ENCODE measurements at places on chromosomes 6 and 20. TPM values are rescaled to one million over a fixed set of nuclear protein-coding genes. Genes with fewer than 3 reads are reported as not detected.

The CST7 gene
- 1.1 TPM for total RNA-seq

The REM1 gene
- total RNA-seq = 1.4 TPM

The SRXN1 gene
- 24.0 TPM for total RNA-seq

The RIN2 gene
- 97.2 TPM for total RNA-seq

The OOEP gene
- not detected for total RNA-seq

The CUTA gene
- 66.7 TPM for total RNA-seq

The HLA-DOA gene
- 4.6 TPM for total RNA-seq

The QKI gene
- 279 TPM for total RNA-seq

The SLC16A10 gene
- total RNA-seq = 4.5 TPM

The TTPAL gene
- total RNA-seq = 26.2 TPM

The APOM gene
- total RNA-seq = 2.7 TPM

The EIF2S2 gene
- 47.9 TPM for total RNA-seq

The TDRD6 gene
- 0.98 TPM for total RNA-seq

The CEP85L gene
- 17.6 TPM for total RNA-seq

The CFAP61 gene
- total RNA-seq = 0.68 TPM

The SYNJ2 gene
- total RNA-seq = 7.9 TPM

The CCN6 gene
- total RNA-seq = not detected

The CNBD2 gene
- 3.1 TPM for total RNA-seq

The SCGN gene
- total RNA-seq = 26.6 TPM

The AKIRIN2 gene
- total RNA-seq = 25.7 TPM

The C6orf15 gene
- not detected for total RNA-seq

The FAM50B gene
- 18.3 TPM for total RNA-seq

The FERMT1 gene
- total RNA-seq = 0.16 TPM

The PAQR8 gene
- 2.8 TPM for total RNA-seq

The RNF182 gene
- total RNA-seq = 1.3 TPM

The PSORS1C1 gene
- total RNA-seq = 0.94 TPM

The NCOA6 gene
- total RNA-seq = 17.6 TPM

The GSTA2 gene
- not detected for total RNA-seq

The KIAA0408 gene
- total RNA-seq = 58.0 TPM

The PCMTD2 gene
- 66.9 TPM for total RNA-seq

The CST1 gene
- total RNA-seq = not detected

The EMILIN3 gene
- not detected for total RNA-seq

Data from subcutaneous adipose tissue (tissue), 4 donors.